ENCODE measurements at places on chromosomes 1 and 21.

DNA sequence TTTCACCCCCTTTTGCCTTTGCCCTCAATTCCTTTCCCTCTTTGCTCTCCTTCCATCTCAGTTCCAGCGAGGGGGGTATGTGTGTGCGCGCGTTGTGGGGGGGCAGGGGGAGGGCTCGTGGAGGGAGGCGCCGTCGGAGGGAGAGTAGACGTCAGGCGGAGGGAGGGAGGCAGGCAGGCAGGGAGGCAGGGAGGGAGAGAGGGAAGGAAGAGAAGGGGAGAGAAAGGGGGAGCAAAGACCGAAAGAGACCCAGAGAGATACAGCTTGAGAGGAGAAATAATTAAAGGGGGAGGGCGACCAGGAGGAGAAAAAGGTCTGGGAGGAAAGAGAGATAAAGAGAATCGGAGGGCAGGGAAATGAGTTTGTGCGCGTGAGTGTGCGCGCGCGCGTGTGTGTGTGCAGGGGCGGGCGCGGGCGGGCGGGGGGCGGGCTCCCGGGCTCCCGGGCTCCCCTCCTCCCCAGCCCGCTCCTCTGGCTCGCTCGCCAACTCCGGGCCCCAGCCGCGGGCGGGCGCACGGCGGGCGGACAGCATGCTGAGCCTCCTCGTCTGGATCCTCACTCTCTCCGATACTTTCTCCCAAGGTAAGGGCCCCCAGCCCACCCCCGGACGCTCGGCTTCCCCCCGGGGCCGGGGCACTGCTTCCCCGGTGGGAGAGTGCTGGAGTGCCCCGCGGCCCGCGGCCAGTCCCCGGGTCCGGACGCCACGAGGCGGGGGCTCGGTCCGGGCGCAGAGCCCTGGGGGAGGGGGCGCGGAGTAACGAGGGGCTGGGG, at the start of gene KIRREL1:
KIRREL1 (plus strand) TSS at position 499 of the 771 bp plus-strand sequence; CDS start at position 531, 32 bp downstream.
- DNase-seq: no peak

DNA sequence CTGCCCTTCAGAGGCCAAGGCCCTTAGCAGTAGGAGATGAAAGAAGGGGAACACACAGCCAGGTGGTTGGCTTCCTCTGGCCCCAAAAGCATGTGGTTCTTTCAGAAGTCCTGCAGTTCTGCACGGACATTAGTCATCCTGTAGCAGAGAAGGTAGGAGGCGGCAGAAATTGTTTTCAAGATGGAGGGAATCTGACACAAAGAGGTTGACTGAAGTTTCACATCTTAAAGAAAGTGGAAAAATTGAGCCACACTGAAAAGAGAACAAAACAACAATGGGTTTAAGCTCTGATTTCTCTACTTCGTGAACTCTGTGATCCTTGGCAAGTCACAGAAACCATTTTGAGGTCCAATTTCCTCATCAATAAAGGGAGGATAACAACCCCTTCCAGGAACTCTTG, 125.3 kb upstream of the DNAH14 start:
- DNase-seq: no peak

DNA sequence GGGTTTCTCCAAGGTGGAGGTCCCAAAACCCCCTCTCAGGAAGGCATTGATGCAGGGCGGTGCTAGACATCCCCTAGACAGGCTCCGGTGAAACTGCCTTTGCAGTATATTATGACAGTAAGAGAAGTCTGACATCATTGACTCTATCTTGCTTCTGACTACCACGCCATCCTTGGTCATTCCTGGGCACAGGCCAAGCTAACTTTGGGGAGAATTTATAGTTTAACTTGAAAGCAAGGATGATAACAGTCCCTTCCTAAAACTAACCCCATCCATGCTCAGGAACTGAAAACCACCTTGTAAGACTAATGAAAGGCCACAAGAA, 30.3 kb downstream of the RSPH1 start:
- no peak for DNase-seq

- DNase-seq: no peak
These were observed 255.5 kb upstream of the LRRC7 start for GRCh38 chr1:69312055-69312732.

DNA sequence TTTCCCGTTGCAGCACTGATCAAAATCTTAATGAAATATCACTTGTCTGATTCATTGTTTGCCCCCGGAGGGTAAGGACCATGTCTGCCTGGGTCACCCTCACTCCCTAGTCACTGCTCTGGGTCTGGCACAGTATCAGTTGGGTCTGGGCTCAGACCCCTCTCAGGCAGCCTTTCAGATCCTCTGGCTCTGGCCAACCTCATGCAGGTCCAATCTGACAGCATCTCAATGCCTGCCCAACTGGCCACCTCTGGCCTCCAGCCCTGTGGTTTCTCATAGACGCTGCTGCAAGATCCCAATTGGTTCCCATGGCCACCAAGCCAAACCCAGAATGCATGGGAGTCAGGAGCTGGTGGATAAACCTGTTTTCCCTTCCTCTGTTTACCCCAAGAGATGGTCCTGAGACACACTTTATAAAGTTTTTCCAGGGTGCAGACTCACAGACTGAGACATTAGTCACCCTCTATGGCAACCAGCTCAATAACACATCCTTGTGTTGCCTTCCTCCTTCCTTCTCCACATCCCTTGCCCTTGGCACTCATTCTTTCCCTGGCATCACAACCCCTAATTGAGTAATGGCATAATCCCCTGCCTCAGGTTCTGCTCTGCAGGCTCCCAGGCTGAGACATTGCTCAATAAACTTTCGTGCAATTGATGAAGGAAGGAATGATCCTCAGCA, 199.2 kb downstream of the GRIK3 start:
- no peak for DNase-seq

All from activated CD4-positive, alpha-beta T cell treated with anti-CD3 and anti-CD28 coated beads for 4 hours (primary cell).